ENCODE measurements at places on chromosomes 16 and 17.

DNA sequence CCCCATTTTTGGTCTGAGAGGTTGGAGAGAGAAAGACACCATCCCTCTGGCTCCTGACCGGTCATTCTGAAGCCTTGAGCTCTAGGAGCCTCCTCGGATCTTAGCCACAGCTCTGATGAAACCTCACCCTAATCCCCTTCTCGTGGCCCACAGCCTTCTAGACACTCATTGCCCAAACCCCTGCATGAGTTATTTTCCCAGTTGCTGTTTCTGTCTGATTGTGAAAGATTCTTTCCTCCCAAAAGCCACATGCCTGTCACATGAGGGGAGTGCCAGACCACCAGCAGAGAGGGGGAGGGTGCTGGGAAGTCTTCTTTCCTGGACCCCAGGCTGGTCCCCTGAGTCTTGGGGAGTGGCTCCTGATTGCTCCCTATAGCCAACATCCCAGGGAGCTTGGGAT lies 17.6 kb upstream of the ABR start:
- DNase-seq: no peak

- DNase-seq: no peak
These were observed 99.9 kb downstream of the MSI2 start for GRCh38 chr17:57356153-57356718.

DNA sequence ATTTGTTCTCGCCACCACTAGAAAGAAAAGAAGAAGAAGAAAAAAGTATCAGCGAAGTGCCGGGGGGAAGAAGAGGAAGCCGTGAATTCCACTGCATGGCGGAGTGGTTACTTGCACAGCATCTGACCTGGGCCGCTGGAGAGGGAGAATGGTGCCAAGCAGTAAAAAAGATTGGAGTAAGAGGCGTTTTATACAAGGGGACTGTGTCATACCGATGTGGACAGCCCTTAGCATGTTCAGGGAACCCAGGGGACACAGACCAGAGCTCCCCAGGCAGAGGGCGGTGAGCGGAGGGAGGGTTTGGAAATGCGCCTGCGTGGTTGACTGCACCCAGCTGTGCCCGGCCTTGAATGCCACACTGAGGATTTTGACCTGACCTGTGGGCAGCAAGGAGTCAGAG lies 52.8 kb downstream of the PLXDC1 start:
- DNase-seq: no peak

DNA sequence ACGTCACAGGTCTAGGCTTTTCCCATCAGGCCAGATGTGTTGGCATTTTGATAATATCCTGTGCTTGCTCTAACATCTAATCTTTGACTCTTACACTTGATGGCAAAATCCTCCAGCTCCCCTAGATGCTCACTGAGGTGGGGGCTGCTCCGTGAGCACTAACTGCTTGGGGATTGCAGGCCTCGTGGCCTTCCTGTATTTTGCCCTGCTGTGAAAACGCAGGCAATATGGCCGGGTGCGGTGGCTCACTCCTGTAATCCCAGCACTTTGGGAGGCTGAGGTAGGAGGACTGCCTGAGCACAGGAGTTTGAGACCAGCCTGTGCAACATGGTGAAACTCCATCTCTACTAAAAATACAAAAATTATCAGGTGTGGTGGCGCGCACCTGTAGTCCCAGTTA lies 9.7 kb upstream of the MLKL start:
- DNase-seq: no peak

- DNase-seq: no peak
These were observed 18.0 kb downstream of the KCTD2 start for GRCh38 chr17:75064867-75065561.

- no peak for DNase-seq
These were observed 47.3 kb downstream of the PRKCA start for GRCh38 chr17:66349521-66350254.

Data from stimulated activated CD4-positive, alpha-beta T cell treated with anti-CD3 and anti-CD28 coated beads, Interleukin-1b, Interleukin-23, amount 100 ng/mL, for 24 hours (primary cell).